GM20000 (cell line): ENCODE measurements at places on chromosomes 4 and X.

GRCh38 chrX:12910423-12911121, 4.2 kb downstream of the TLR8 start:
- DNase-seq = no peak

DNA sequence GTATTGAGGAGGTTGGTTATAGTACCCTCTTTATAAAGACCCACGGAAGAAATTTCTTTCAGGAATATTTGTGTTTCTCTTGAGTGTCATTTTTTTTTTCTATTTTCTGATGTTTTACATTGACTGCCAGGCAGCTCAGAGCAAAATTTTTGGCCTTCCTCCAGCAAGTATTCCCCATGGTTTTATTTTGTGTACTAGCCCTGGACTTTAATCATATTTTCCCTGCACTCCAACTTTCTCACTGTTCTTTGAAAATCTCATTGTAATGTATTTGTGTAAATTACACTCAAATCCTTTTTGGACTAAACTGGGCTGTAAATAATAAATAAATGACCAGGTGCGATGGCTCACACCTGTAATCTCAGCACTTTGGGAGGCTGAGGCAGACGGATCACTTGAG, 45.6 kb upstream of the USP46 start:
- DNase-seq = no peak

DNA sequence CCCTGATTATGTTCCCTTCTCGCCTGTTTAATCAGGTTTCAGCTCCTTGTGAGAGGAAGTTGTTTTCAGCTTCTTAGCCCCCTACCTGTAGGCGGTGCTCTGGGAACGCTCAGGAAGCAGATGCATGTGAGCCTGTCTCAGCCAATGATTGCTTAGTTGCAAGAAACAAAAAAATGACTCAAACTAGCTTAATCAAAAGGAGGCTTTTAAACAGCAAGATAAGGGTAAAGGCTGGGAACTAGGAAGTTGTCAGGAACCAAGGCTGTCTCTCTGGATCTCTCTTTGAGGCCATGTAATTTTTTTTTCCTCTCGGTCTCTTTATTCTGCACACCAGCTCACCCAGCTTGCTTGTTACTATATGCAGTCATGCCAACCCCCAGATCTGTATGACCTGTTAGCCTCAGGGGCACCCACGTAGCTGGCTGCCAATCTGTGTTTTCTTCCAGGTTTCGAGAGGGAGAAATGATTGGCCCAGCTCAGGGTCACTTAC, 109.1 kb downstream of the PTTG2 start:
- DNase-seq = peak; percentile 34

- DNase-seq = no peak
Measured at GRCh38 chr4:158767451-158767850, 1.4 kb upstream of the FNIP2 start.

DNA sequence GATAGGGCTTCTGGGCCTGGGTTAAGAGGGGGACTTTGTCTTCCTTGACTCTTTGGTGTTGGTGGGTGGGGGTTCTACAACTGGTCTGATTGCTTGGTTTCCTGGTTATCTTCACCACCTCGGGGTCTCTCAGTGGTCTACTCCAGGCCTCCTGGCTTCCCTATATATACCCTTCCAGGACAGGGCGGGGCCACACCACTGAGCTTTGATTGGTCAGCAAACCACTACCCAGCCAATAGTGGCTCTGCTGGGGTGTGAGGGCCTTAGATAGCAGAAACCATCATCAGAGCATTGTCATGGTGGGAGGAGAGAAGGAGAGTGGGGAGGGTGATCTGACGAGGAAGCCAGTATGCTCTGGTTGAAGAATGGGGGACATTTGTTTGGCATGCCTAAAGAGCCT, 14.4 kb upstream of the MAGEA1 start:
- DNase-seq = no peak

DNA sequence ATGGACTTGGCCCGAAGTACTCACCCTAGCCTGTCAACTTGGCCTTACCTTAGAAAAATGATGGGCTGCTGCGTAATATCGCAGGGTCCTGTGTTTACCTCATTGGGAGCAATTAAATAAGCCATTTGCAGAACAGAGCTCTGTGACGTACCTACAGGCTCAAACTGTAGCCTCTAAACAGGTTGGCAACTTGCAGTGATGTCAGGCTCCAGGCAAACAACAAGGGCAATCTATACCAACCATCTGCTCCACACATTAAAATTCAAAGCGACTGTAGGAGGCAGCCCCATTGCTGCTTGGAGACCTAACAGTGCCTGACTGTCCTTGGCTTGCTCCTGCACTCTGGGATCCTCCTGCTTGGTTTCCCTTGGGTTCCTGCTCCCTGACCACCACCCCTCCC, 17.2 kb downstream of the VGLL1 start:
- DNase-seq = no peak

- DNase-seq = no peak
Measured at GRCh38 chr4:72388521-72388920, 180.5 kb downstream of the ADAMTS3 start.

DNA sequence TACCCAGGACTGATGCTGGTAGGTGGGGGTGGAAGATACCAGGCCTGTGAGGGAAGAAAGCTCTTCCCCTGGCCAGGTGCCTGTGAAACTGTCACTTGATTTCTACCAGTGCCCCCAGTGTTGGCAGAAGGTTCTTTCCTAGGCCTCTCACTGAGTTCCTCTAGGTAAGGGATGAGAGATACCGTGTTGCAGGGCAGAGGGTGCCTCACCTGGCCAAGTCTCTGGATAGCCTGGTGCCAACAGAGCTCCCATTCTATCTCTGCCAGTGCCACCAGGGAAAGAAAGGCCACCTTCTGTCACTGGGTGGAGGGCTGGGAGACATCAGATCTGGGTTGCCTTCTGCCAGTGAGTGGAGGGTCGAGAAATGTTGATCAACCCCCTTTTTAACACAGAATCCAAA, 94.1 kb downstream of the RTL5 start:
- no peak for DNase-seq

DNA sequence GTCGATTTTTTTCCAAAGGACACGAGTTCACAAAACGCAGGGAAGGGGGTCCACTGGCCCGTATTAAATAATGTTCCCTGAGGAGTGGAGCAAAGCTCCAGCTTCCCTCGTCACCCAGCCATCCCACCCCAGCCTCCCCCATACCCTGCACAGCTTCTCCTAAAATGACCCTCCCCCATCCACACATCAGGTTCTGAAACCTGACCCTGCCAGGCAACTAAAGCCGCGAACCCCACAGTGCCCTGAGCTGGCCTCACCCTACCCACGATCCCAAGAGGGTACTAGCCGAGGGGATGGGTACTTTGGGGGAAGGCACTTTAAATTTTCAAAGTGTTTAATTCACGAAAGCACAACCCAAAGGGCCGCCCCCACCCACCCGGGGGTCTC, 634 bp downstream of the APOO start:
- DNase-seq = no peak

DNA sequence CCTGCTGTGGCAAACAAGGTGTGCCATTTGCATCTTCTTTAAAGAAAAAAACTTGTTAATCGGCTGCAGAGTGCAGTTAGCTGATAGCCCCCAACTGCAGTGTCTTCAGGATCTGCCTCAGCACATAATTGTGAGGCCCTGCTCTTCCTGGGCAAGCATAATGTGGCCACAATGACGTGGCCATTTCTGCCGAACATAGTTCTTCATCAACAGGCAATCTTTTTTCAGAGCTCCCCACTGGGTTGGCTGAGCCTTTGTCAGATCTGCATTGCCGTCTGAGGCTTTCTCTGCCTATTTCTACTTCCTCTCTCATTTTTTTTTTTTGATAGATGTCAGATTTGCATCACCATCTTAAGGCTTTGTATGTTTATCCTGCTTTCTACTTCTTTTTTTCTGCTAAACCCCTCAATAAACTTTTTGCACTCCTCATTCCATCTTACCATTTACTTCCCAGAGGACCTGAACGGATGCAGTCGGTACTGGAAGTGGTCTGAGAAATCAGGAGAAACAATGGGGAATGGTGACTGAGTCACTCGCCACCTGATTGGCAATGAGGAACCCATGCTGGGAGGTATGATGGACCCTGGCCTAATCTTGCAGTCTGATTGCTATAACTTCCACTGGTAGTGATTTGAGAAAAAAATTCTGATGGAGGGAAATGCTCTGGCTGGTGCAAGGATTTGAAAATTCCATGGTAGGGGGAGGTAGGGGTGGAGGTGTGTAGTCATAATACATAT, 21.2 kb upstream of the TAB3 start:
- no peak for DNase-seq

GRCh38 chr4:121927948-121928347, 23.9 kb downstream of the TRPC3 start:
- no peak for DNase-seq

GRCh38 chrX:42825201-42825600, 47.2 kb upstream of the PPP1R2C start:
- DNase-seq = no peak

GRCh38 chr4:72325215-72325614, 243.8 kb downstream of the ADAMTS3 start:
- no peak for DNase-seq

GRCh38 chrX:29858714-29859113, 356.6 kb upstream of the MAGEB2 start:
- DNase-seq = no peak
